Hepatocyte (in vitro differentiated cells): ENCODE measurements at places on chromosomes 5 and 9. TPM values are rescaled to one million over a fixed set of nuclear protein-coding genes. Genes with fewer than 3 reads are reported as not detected.

The IL13 gene
- not detected in 2 replicates for total RNA-seq

The TUSC1 gene
- total RNA-seq: 7.5 and 11.2 TPM in 2 replicates

The TCF7 gene
- 5.1 and 7.5 TPM in 2 replicates for total RNA-seq

The ROR2 gene
- total RNA-seq: 24.7 and 29.5 TPM in 2 replicates

The FAM221B gene
- total RNA-seq: not detected in 2 replicates
